Tibial nerve (tissue), 4 donors: ENCODE measurements at places on chromosomes 3 and 15. TPM values are rescaled to one million over a fixed set of nuclear protein-coding genes. Genes with fewer than 3 reads are reported as not detected.

The MESP2 gene
- not detected for total RNA-seq

The MAGEL2 gene
- 0.60 TPM for total RNA-seq

The ZNF660 gene
- total RNA-seq, result 2.2 TPM

The EDEM1 gene
- 84.1 TPM for total RNA-seq

The SLC51A gene
- total RNA-seq, result 0.66 TPM
